ENCODE measurements at places on chromosomes 12 and 14.

- no peak for DNase-seq
These were observed 15.5 kb downstream of the PRKAB1 start for GRCh38 chr12:119683413-119683812.

DNA sequence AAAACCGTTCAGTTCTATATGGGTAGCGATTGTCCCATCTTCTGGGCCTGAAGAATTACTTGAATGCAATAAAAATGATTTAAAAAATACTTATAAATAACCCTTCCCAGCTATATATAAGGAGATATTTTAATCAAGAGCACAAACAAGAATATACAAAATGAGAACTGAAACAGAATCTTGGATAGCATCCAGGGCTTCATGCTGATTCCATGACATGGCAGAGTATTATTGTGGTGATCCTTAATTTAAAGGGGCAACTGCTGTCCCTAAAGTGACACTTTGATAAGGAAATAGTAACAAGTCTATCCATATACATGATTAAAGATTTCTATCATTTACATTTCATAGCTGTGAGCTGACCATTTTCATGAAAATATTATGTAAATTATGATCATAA lies 18.8 kb downstream of the WBP11 start:
- DNase-seq, result no peak

- no peak for DNase-seq
These were observed 580.6 kb upstream of the TBX3 start for GRCh38 chr12:115264605-115265004.

GRCh38 chr12:116533343-116534251 lies 25.6 kb upstream of the MAP1LC3B2 start:
- peak; percentile 56 for DNase-seq

- peak; percentile 77 for DNase-seq
These were observed 18.8 kb upstream of the GAS2L3 start for GRCh38 chr12:100554608-100555077.

DNA sequence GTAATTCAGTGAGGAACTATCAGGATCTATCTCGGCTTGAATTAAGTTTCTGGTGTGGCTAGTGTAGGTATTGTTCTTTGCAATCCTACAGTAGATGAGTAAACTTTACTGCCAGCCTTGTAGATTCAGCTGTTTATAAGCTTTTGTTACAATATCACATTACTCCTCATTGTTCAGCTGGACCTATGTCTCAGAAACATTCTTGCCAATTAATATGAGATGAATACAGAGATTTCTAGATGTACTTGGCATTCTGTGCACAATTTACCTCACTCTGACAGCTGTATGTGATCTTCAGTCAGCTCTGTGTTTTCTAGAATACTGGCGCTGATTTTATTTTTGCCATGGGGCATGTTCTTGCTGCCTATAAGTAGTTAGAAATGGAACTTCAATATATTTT lies 55.7 kb downstream of the METTL25 start:
- DNase-seq, result no peak

DNA sequence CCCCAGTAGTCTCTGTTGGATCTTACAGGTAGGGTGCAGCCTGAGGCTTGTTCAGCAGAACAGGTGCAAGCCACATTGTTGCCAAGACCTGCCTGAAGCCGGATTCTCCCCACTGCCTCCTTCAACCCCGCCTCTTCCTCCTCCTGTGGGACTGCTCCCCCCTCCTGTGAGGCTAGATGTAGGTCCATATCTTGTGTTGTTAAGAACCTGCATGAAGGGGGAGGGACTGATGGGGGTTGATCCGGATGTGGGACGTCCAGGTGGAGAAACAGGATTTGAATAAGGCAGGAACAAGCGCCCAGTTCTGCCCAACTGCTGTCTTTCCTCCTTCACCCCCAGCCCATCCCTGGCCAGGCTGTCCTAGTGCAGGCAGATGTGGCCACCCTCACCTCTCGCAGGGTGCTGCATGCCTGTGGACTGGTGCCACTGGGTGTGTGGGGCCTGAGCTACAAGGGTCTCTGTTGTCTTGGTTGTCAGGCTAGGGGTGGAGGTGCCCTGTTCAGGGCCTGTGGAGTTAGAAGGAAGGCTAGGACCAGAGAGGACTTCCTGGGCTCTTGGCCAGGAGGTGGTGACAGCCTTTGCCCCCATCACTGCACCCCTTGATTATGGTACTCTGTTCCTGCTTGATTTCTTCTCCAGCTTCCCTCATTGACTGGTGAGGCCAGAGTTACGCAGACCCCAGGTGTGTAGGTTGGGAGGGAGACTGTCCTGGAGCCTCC lies 1.4 kb downstream of the NR4A1 start:
- no peak for DNase-seq

- no peak for DNase-seq
These were observed 125.0 kb upstream of the HMGA2 start for GRCh38 chr12:65699251-65699650.

DNA sequence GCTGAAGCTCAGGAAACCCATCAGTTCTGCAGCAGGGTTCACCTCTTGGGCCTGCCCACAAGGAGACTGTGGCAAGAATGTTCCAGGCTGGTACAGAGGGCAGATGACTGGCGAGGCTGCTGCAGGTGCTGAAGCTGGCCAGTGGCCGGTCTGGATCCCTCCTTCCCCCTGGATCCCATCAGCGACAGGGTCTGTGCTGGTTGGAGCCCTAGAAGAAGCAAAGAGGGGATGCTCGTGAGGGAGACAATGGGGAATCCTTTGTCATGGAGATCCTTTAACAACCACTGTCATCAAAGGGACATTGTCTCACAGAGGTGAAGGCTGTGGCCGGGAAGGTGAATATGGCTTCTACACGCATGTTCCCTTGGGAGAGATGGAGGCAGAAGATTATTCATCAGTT lies 211.4 kb upstream of the TMEM132C start:
- DNase-seq, result no peak
